T-helper 9 cell (primary cell): ENCODE measurements at places on chromosomes 16 and 17.

GRCh38 chr16:48054881-48055601, 100.8 kb downstream of the ABCC12 start:
- DNase-seq: no peak

GRCh38 chr16:86514481-86515376, 4.4 kb downstream of the FOXF1 start:
- no peak for DNase-seq

DNA sequence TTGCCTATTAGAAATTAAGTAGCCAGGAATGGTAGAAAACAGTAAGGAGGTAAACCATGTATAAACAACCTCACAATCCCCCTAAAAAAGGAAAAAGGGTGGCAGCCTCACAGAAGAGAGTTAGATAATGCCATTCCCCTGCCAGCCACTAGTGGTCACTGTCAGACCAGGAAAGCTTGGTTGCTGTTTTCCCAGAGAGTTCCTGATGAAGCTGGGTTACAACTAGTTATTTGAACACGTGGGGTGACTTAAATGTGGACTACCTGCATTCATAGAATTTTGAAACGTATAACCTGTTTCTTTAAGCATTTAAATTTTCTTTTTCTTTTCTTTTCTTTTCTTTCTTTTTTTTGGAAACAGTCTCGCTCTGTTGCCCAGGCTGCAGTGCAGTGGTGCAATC, 5.8 kb downstream of the GPRC5C start:
- DNase-seq: no peak

DNA sequence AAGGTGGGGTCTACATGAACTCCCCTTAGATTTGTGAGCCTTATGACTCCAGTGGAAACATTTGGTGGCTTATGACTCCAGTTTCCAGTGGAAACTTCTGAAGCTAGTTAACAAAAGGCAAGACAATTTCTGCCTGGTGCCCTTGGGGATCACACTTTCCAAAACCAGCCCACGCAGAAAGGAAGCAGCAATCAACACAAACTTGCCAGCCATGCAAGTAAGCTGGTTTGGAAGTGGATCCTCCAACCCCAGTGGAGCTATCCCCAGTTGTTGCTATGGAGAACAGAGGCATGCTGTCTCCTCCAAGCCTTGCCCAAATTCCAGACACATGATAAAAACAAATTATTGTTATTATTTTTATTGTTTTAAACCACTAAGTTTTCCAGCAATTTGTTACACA, 130.9 kb downstream of the CDH11 start:
- no peak for DNase-seq

- no peak for DNase-seq
Observed at GRCh38 chr17:56679115-56679776, 85.7 kb downstream of the NOG start.

GRCh38 chr17:49342575-49342936, 19.5 kb downstream of the ZNF652 start:
- no peak for DNase-seq

- DNase-seq: no peak
Observed at GRCh38 chr16:79177018-79177417, 423.5 kb downstream of the MAF start.

DNA sequence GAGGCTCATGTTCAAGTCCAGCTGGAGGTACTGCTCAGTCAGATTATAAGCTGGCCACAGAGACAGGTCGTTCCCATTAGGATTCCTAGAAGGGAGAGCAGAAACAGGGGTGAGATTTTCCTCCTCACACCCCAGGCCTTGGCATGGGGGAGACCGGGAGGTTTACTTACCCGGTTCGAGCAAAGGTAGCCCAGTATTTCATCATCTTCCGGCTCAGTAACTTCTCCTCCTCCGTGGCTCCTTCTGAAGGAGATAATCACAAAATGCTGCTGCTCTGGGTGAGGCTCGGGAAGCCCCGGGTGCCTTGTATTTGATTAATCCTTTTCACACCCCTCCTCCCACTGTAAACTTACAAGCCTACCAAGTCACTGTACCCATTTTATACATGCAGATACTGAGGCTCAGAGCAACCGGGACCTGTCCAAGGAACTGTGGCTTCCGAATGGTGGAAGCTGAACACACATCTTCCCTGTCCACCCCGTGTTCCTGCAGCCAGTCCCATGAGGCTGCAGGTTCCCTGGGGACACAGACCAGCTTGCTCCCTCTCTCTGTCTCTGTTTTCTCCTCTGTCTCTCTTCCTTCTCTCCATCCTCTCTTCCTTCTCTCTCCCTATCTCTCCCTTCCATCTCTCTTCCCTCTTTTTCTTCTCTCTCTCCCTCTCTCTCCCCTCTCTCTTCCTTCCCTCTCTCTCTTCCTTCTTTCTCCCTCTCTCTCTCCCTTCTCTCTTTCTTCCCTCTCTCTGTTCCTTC, 13.9 kb upstream of the CES1 start:
- no peak for DNase-seq

GRCh38 chr16:76565542-76565941, 288.3 kb downstream of the CNTNAP4 start:
- no peak for DNase-seq

DNA sequence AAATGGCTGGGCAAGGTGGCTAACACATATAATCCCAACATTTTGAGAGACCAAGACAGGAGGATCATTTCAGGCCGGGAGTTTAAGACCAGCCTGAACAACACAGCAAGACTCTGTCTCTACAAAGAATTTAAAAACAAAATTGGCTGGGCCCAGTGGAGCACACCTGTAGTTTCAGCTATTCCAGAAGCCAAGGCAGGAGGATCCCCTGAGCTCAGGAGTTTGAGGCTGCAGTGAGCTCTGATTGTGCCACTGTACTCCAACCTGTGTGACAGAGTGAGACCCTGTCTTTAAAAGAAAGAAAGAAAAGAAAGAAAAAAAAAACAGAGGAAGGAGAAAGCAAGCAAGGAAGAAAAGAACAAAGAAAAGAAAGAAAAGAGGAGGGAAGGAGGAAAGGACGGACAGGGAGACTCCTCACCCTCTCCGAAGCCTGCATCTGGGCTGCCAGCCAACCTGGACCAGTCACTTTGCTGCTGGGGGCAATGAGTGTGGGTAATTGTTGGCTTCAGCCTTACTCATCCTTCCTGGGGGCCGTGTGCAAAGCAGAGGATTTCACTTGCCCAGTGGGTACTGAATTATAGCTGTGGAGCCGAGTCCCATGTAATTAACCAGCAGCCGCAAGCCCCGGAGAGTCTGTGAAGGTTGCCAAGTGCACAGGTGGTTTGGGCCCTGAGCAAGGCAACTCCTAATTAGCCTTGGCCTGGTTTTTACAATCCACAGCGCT, 6.7 kb upstream of the MT4 start:
- DNase-seq: no peak

DNA sequence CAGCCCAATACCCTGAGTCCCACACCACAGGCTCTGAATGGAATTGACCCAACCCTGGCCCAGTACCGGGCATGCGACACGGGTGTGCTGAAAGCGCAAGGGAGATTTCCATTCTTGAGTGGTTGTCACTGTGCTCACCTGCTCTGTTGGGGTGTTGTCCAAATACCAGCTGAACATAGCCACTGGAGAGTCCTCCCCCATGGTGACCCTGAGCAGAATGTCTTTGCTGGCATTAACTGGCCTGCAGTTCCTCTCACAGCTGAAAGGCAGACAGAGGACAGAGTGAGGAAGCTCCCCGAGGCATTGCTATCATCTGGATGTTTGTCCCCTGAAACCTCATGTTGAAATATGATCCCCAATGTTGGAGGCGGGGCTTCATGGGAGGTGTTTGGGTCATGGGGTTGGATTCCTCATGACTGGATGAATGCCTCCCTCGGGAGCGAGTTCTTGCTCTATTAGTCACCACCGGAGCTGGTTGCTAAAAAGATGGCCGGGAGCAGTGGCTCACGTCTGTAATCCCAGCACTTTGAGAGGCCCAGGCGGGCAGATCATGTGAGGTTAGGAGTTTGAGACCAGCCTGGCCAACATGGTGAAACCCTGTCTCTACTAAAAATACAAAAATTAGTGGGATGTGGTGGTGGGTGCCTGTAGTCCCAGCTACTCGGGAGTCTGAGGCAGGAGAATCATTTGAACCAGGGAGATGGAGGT, 57.3 kb upstream of the BCO1 start:
- DNase-seq: no peak

DNA sequence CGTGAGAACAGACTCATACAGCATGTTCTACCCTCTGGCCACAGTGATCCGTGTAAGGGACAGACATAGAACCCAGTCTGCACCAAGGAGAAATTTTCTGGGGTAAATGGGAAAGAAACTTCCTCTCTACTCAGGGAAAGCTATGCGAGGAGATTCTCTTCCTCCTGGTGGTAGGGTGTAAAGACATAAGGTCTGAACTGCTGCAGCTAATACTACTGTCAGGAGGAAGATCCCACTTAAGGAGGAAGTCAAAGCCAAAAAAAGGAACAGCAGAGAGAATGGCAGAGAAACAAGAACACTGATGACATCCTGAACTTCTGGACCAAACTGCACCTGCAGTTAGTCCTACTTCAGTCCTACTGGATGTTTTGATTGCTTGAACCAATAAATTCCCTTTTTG, 7.1 kb upstream of the TM4SF5 start:
- DNase-seq: no peak

DNA sequence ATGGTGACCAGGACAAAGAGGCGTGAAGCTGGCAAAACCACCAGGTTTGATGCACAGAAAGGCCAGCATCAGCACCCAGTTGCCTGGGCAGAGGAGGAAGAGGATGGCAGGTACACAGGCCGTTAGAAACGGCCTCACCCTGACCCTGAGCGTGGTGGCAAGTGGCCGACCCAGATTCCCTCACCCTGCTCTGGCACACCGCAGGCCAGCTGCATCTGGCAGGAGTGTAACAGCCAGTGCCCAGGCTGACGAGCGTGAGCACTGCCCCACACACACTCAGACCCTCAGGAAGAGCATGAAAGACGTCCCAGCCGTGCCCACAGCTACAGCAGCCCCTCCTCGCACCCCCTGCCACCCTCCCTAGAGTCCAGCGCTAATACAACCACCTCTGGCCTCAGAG, 82.0 kb downstream of the ANKRD11 start:
- no peak for DNase-seq

DNA sequence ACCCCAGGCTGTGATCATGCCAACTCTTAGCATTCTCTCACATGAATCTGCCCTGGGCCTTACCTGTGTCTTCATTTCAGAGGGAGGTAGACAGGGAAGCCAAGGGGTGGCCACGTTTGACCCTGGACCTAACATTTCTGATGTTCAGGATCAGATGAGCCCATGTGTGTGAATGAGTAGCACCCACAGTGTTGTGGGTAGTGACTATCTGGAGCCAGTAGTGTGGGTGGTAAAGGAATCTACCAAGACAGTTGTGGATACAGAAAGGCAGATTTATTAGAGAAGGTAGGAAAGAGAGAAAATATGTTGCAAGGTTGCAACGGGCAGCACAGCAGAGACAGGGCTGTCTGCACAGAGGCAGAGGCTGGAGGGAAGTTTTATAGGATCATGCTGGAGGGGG, 60.5 kb downstream of the TK2 start:
- DNase-seq: no peak

DNA sequence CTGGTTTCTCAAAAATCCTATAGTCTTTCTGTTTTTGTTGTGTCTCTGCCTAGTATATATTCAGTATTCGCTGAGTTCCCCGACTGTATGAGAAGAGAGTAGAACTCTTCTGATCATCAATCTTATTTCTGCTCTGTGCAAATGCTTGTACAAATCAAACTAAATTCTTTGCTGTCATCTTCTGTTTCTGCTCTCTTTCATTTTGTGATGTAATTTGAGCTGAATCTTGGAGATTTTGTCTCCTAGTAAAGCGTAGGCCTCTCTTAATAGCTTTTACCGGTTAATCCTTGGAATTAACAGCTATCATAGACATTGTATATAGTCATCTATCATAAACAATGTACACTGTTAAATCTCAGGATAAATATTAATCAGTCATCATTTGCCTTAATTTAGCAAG, 61.9 kb downstream of the OMG start:
- no peak for DNase-seq

DNA sequence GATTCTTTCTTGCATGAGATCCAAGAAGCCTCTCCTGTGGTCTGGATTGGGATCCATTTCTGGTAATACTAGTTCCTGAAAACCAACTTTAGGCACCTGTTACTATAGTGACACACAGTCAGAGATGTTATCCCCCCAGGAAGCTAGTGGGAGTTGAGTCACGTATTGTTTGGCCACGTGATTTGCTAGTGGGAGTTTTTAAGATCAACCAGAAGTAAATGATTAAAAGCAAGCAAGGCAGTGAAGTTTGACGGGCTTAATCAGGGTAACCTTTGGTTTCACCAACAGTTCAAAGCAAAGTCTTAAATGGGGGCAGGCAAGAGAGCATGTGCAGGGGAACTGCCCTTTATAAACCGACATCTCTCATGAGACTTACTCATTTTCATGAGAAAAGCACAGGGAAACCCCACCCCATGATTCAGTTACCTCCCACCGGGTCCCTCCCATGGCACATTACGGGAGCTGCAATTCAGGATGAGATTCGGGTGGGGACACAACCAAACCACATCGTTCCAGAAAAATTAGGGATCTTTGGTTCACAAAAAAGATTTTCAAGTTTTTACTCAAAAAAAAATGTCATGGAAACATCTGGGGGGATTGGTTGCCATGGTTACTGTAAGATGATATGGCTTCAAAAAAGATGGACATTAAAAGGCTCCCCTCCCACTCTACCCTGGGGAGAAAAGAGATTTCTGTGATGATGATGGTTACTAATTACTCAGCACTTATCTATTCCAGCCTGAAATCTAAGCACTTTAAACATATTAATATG, 483.1 kb upstream of the ERCC4 start:
- DNase-seq: no peak

DNA sequence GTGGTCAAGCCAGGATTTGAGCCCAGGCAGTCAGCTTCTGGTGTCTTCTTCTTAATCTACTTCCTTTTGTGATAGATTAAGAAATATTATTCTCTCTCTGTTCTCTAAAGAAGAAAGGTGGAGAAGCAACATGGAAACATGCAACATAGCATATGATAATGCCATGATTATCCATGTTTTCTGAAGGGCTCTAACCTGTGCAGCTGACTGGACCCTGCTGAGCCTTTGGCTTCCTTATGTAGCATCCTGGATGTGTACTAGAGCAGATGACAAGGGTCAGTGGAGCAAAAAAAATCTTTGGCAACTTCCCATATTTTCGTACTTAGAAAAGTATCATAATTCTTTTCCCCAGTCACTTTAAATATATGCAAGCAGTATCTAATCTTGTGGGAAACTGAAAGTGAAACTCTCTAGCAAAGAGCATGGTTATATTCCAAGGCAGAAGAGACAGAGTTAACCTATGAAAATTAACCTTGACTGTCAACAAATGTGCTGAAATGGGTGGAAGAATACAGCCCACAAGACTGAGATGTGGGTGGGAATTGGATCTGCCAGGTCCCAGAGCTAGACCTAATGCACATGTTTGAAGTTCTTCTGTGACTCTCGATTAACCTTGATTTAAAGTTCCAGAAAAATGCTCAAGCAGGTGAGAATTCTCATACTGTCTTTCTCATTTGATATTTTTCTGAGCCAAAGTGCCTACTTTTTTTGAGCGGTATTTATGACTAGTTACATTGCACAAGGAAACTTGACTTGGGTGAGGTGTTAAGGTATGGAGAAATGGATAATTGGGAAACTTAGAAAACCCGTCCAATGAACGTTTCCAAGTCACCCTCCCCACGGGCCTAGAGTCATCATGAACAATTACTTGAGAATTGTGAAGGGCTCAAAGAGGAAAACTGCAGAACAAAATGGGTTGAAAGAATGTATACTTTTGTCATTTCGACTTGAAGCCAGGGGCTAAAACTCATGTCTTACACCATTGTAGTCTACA, 248.6 kb downstream of the FTO start:
- DNase-seq: no peak
